Activated CD8-positive, alpha-beta T cell treated with anti-CD3 and anti-CD28 coated beads, Interleukin-2, amount 10 ng/mL, durations not matched to agents 7 days and 5 days (primary cell): ENCODE measurements at places on chromosomes 4 and X. TPM values are rescaled to one million over a fixed set of nuclear protein-coding genes. Genes with fewer than 3 reads are reported as not detected.
A peak's percentile ranks its signal among the peaks of the same experiment; 100 is the strongest.

- DNase-seq: no peak
These were observed 583 bp downstream of the GABRE start for GRCh38 chrX:151973851-151974335.

GRCh38 chr4:7651461-7651921, 216.8 kb upstream of the PSAPL1 start:
- DNase-seq: no peak

DNA sequence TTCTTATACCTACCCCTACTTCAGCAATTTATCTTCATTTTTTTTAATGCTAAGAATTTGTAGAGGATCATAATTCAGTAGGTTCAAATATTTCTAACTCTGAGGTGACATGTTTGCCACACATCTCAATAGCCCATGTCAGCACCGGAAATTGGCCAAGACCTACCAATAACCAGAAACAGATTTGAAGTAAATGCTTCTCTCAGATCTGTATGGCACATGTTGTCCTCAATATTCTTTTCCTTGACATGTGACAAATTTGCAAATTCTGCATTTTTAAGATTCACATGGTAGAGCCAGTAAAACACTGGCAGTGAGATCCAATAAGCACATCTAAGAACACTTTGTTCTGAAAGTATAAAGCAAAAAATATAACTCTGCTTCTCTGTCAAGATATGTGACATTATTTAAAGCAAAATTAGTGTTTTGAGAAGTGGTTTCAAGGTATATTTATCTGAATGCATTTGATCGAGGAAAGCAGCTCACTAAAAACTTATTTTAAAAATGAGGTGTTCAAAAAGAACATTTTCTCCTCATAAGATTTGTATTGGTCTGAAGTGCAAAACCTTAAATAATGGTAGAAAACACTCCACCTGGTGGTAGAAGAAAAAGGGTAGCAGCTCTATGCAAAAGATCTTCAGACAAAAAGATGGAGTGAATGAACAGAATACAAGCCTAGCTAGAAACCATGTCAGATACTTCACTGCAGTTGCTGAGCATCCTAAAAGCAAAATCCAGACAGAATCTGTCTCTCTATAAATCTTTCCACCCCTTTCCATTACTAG, 513.8 kb upstream of the FAM241A start:
- no peak for DNase-seq

DNA sequence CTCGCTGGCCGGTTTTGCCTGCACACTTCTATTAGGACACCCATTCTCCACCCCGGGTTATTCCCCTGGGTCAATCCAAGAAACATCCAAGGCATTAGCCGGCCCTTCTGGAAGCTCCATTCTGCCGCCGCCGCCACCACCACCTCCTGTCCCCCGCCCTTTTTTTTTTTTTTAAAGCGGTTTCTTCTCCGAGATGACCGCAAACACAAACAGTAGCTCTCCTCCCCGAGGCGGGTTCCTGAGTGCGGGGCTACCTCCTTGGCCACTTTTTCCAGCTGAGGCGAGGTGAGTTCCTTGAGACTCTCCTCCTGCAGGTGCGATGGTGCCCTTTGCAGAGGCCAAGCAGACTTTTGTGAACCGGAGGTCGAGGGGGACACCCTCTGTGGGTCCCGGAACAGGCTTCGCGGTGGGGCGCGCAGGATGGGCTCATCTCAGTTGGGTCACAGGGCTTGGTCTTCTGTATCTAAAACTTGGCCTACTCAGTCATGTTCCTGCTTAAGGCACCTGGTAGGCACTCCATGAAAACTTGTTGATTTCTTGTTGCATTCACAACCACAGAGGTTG, 930 bp downstream of the NWD2 start:
- DNase-seq: no peak

- no peak for DNase-seq
These were observed 13.1 kb upstream of the ETNPPL start for GRCh38 chr4:108775921-108776320.

DNA sequence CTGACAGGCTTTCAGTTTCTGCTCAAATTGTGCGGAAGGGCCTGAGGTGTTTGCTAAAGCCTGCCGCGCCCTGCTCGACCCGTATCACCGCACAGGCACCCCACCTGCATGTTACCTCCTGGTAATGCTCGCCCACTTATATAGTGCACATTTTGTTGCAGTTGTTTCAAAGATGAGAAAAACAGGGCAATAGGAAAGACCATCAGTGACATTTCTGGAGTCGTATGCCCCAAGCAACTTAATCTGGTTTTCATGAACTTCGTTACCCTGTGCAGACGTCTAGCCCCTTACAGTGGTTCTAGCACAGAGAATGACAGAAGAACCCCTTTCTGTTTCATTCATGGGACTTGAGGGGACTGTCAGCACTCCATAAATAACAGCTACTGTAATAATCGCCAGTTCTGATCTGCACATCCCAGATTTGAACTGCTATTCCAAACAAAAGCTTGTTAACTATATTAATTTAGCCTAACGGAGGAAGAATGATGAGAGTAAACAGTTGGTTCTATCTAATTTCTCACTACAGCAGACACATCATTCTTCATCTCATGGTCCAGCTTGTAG, 940 bp upstream of the DCTD start:
- no peak for DNase-seq

DNA sequence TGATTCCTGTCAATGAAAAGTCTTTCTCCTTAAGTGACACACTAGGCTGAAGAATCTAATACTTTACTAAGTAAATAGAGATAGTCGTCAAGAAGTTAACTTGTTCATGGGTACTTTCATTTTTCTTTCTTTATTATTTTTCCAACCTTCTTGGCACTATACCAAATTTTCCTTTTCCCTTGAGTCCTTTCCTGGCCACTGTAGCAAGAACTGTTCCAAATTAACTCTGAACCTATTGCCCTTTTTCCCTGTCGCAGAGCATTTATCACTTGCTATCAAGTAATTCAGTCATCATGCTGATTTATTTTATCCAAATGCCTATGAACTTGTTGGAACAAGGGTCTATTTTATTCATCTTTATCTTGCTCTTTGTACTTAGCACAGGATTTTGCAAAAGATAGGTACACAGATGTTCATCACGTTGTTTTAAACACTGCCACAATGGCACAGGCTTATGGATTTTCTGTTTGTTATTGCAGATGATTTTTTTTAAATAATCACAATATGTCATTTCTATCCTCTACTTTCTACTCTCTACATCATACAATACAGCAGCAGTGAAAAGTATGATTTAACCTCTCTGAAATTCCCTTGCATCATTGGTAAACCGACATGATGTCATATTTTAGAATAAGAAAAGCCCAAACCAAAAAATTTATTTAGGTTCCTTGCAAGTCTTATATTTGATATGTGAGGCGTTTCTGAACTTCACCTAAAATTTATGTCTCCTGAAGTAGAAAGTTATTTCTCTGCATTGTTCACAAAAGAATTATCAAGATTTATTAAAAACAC, 2352.3 kb downstream of the PCDH7 start:
- no peak for DNase-seq

DNA sequence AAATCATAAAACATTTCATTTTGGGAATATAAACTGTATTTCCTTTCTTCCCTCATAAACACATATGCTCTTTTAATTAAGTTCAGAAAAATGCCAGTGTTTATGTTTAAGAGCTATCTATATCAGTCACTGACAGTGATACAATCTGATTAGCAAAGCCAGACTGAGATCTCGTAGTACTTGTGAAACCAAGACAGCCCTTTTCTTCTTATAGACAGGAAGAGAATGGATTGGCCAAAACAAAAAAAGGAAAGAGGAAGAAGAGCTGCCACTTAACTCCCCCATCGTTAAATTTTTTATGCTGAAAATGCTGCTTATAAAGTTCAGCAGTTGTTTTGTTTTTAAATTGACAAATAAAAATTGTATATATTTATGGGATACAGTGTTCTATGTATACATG, 87.4 kb downstream of the PLAC1 start:
- no peak for DNase-seq

DNA sequence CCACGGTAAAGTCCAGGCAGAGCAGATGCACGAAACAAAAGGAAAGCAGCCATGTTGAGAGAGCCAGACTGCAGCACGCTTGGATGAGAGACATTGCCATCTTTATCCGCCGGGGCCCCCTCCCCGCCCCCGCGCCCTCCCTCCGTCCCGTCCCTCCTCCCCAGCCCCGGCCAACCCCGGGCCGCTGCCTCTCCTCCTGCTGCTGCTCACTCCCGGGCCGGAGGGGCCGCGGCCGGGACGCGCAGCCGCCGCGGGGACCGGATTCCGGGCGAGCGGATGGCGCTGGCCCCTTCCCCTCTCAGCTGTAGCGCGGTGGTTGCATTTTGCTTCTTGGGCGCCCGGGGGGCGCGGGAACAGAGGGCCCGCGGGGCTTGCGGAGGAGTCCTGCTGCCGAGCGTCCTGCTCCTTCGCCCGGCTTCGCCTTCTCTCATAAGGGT, 542 bp downstream of the RNF150 start:
- DNase-seq: peak; percentile 21

DNA sequence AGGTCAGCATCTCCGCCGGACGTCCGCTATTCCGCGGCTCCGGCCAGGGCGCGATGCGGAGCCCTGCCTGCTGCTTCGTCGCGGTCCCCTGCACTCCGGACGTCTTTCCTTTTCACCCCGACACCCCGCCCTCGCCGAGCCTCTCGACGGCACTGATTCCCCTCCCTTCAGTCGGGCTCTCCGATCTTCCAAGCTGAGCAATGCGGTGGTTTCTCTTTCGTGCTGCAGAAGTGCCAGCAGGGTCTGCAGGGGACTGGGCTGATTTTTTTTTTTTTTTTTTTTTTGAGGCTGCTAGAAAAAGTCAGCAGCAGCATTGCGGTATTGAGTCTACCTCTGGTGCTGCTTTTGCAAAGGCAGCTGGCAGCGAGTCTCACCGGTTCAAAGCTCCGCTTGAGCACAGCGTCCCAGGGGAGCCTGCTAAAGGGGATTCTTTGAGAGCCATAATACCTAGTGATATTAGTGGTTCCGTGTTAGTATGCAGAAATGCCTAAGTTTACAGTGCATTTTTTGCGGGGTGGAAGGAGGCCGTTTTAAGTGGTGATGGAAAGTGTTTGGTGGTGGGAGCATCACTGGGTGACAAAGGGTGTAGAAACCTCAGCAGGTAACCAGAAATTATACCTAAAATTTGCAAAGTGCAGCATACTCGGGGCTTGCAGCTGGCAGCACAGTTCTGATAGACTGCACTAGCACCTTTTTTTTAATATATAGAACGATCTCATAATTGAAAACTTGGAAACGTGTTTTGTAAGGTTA, 969 bp downstream of the STIM2 start:
- DNase-seq: peak; percentile 85

- no peak for DNase-seq
These were observed 31.1 kb downstream of the CCKAR start for GRCh38 chr4:26459054-26459755.

Gene FAAH2
- not detected for total RNA-seq

Gene FDCSP
- total RNA-seq: not detected

Gene VBP1
- 65.1 TPM for total RNA-seq
